HEK293T (cell line): ENCODE measurements at places on chromosomes 12 and 14.

DNA sequence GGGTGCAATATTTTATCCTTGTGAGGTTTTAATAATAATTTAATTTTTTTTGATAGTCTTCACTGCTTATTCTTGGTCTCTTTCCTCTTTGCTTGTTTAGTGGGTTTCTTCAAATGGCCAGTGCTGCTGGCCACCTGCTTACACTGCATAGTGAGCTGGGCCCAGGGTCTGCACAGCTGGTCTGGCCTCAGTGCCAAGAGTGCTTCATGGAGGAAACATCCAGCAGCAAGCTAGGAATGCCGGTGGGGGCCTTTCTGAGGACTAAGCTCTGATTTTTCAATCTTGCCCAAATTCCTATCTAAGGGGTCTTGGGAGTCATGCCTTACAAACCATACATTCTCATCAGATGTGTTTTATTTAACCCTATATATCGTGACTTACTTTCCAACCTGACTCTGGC is 13.3 kb upstream of the BDKRB2 start:
- DNase-seq = no peak

- DNase-seq = no peak
Observed at GRCh38 chr14:61584331-61584741, 111.0 kb upstream of the HIF1A start.

- DNase-seq = no peak
Observed at GRCh38 chr12:11158885-11159444, 12.0 kb upstream of the SMIM10L1 start.

GRCh38 chr12:127675936-127676335 is 591.0 kb upstream of the TMEM132C start:
- DNase-seq = no peak

- no peak for DNase-seq
Observed at GRCh38 chr12:58860788-58861240, 59.5 kb downstream of the LRIG3 start.

DNA sequence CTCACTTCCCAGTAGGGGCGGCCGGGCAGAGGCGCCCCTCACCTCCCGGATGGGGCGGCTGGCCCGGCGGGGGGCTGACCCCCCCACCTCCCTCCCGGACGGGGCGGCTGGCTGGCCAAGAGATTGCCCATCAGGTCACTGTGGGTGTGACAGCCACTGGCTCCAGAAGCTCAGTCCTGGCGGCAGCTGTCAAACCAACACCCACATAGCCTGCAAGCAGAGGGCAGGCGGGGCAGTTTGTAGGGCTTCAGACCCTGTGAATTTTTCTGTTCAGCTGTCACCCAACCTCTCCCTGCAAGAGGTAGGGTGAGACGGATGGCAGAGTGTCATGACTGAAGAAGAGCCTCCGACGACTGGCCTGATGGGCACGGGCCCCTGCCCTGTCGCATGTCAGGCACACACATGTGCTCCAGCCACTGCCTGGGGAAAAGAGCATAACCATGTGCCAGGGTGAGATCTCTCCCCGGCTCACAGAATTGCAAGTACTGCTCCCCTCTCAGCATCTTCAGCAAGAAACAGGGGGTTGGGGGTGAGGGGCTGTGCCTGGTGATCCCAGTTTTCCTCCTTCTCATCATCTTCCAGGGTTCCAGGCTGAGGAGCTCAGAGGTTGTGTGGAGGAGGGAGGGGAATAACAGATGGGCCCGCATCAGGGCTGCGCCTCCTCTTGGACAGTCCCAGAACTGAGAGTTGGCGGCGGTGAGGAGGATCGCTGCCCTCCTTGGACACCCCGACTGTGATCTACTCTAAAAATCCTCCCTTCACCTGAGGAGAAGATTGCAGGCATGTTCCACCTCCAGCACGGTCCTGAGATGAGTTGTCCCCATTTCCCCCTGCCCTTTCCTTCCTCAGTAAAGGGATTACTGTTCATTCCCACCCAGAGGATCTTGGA is 11.2 kb upstream of the PRPH start:
- no peak for DNase-seq
